Stimulated activated CD8-positive, alpha-beta memory T cell treated with anti-CD3 and anti-CD28 coated beads, Interleukin-4, amount 100 ng/mL, for 4 hours (primary cell): ENCODE measurements at places on chromosomes 3 and 15.

DNA sequence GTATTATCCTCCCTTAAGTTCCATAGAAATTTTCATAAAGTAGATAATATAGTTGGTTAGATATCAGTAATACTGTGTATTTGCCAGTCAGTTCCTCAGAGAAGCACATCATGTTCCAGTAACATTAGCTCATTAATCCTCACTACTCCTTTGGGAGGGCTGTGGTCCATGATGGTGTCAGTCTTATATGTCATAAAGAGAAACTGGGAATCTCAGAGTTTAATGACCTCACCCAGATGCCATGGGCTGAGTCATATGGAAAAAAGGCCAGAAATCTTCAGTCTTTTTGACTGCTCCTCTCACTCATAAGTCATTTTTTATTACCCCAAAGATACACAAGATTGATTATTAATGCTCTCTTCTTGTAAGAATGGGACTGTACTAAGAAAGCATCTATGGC is 188.6 kb downstream of the CHL1 start:
- DNase-seq = no peak

- DNase-seq = no peak
These were observed 18.2 kb upstream of the ADPGK start for GRCh38 chr15:72801590-72802325.

DNA sequence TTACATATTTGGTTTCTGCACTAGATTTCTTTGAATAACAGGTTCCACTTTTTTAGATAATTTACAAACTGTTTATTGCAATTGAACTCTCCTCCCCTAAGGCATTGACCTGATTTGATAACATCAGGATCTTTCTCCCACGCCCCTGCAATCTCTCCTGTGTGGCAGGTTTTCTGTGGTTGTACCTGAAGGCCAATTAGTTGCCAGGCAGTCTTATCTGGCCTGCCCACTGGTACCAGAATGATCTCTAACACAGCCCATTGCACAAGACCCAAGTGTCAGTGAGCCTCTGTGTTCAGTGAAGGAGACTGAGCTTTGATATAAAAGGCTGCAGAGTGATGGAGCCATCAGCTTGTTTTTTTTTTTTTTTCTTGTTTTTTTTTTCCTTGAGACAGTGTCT is 3.3 kb downstream of the ACAD9 start:
- no peak for DNase-seq

- DNase-seq = no peak
These were observed 31.5 kb downstream of the NLGN1 start for GRCh38 chr3:173429076-173429475.

DNA sequence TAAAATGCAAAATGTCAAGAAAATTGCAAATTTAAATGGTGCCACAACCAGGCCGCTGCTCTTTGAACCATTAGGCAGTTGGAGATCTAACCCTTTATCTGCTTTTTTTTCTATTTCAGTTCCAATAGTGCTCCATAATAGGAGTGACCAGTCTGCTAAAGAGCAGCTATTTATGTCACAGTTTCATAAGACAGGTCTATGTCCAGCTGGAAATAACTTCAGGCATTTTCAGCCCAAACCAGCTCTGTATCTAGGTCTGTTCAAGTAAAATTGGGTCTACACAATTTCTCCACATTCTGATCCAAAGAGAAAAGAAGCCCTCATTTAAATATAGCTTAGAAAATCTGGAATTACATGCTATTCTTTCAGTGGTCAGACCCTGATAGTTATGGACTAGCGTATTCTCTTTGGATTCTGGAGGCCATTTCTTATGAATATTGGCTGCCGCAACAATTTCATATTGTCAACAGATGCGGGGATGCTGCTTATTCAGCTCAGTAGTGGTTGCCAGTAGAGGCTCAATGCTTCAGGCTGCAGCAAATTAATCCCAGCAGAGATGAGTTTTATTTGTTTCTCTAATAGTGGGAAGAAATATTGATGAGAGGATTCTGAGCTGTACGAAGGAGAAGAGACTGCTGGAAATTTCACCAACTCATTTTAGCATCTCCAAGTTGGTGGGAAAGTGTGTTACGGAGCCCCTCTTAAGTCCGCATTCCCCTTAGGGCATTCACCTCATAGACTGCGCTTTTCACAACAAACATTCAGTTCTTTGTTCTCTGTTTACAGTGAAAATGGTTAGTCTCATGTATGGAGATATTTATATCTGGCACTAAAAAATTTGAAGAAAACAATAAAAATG is 887.0 kb downstream of the ROBO1 start:
- no peak for DNase-seq

- DNase-seq = no peak
These were observed 10.6 kb upstream of the SPRED1 start for GRCh38 chr15:38242055-38242454.

DNA sequence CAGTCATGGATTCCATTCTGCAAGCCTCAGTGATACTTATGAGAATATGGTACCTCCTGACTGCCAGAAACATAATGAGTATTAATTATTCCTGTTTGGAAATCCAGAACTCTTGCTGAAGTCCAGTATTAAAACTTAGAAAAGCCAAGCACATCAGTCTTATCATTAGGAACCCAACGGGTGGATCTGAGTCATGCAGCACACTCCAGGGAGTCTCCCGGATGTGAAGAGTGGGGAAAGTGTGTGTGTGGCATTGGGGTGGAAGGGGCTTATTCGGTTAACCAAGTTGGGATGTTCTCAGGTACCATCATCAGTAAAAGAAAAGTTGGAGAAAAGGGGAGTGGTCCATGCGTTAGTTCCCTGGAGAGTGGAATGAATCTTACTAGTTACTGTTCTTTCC is 181.1 kb downstream of the PLCL2 start:
- no peak for DNase-seq

- DNase-seq = no peak
These were observed 5.6 kb downstream of the SIAH2 start for GRCh38 chr3:150757364-150757763.

- no peak for DNase-seq
These were observed 14.0 kb upstream of the SPINK8 start for GRCh38 chr3:48347500-48347899.

- no peak for DNase-seq
These were observed 12.9 kb downstream of the NISCH start for GRCh38 chr3:52468336-52468735.

DNA sequence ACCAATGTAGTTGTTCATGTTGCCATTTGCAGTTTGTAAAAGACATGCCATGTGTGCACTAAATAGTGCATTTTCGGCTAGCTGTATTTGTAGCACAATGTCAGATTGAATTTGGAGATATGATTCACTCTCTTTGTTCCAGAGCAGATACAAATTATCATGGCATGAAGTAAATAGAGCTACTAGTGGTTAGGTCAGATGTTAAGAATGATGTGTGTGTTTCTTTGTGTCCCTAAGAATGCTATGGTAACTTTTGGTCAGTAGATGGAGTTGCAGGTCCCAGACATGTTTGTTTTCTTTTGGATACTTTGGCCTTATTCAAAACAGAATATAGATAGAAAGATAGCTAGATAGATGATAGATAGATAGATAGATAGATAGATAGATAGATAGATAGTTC is 595.8 kb downstream of the NLGN1 start:
- DNase-seq = no peak

DNA sequence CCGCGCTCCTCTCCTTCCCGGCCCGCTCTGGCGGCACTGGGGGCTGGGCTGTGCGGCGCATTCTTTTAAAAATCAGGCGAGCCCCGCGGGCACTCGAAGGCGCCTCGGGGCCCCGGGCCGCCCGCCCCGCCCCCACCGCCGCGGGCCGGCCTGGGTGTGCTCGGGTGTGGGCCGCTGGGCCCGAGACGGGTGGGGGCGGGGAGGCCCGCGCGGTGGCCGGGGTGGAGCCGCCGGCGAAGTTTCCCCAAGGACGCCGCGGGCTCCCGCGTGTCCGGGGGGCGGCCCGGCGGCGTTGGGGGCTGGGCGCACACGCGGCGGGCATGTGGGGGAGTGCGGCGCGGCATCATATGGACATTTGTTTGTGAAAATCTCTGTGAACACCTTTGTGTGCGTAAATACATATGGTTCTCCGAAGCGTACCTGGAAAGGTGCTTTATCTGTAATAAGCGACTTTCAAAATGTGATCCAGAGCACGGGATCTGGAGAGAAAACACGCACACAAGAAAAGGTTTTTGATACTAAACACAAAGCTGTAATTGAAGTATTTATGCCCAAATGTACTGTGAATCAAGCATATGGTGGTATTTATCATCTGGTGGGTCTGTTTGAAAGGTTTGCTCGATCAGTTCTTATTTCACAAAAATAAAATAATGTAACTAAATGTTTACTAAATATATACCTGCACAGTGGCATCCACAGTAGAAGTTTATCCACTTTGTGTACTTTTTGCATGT is 612 bp upstream of the TBL1XR1 start:
- peak; percentile 34 for DNase-seq

- DNase-seq = no peak
These were observed 79.5 kb upstream of the CHMP2B start for GRCh38 chr3:87147562-87147961.

- DNase-seq = no peak
These were observed 788.2 kb upstream of the ARPP21 start for GRCh38 chr3:34851137-34851536.

GRCh38 chr15:83206526-83207008 is 1.1 kb downstream of the HDGFL3 start:
- no peak for DNase-seq

DNA sequence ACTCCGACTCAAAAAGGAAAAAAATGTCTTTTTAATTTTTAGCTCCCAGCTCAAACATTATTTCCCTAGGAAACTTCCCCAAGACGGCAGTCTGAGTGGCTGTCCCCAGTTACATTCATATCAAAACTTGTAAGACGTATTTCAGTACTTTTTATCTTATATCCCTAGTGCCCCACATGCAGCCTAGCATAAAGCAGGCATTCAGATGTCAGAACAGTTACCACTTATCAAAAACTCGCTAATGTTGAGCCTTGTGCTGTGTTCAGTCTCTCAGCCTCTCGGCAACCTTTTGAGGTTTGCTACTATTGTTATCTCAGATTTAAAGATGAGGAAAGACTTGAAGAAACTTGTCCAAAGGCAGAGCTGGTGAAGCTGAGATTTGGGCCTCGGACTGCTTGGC is 6.6 kb upstream of the SELENOS start:
- no peak for DNase-seq

DNA sequence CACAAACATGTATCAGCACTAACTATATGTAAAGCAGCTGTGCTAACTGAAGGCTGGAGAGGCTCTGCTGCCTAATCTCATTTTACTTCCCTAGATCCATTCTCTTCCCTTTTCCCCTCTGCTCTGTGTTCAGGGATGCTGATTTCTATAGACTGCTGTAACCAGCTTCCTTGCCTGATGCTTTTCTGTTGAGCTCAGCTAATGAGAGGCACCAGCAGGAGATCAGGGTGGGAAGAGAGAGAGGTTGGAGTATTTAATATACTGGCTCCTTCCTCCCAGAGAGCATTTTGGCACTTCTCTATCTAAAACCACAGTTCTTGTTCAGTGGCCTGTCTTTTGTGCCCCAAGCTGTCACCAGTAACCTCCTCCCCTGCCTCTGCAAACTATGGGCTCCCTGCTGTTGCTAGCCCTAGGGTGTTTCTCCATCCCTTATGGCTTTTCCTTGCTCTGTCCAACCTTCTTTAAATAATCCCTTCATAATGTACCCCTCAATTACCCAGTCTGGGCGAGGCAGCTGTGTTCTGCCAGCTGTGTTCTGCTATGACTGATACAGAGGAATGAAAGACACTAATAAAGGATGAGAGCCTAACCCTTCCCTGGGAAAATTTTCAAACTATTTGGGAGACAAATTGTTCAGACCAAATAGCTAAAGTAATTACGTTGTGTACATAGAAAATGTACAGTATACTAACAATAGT is 69.5 kb downstream of the CADPS start:
- no peak for DNase-seq

- no peak for DNase-seq
These were observed 157.7 kb downstream of the PDE8A start for GRCh38 chr15:85139391-85139790.

GRCh38 chr15:34625007-34625406 is 41.6 kb upstream of the GOLGA8B start:
- DNase-seq = no peak

DNA sequence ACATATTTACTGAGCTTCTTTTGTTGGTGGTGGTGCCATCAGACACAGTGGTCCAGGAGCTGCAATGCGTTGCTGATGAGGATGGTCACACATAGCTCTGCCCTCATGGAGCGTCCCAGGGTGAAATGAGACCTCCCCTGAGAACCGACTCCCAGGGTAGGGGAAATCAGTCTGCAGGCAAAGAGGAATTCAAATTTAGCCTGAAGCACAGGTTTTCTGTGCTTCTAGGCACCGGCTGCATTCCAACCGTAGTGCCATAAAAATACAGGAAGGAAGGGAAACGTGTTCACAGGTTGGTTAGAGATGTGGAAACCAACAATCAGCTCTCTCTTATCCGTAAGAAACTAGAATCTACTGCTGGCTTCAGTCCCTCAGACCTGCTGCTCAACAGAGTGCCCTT is 19.2 kb downstream of the SMAD3 start:
- no peak for DNase-seq
